Right renal pelvis (tissue), 4 donors: ENCODE measurements at places on chromosomes 4 and X. TPM values are rescaled to one million over a fixed set of nuclear protein-coding genes. Genes with fewer than 3 reads are reported as not detected.

Gene AADAT
- polyA plus RNA-seq = 29.0 TPM

Gene TRMT10A
- 12.9 TPM for polyA plus RNA-seq

Gene ATP8A1
- 30.6 TPM for polyA plus RNA-seq

Gene G3BP2
- 184 TPM for polyA plus RNA-seq

Gene TMSB15C
- polyA plus RNA-seq = 9.4 TPM

Gene ADH1A
- 0.92 TPM for polyA plus RNA-seq

Gene MRFAP1
- polyA plus RNA-seq = 455 TPM

Gene MAD2L1
- polyA plus RNA-seq = 52.5 TPM

Gene ANXA10
- 0.31 TPM for polyA plus RNA-seq

Gene MAGEA9B
- not detected for polyA plus RNA-seq

Gene AFM
- 11.3 TPM for polyA plus RNA-seq

Gene RBM46
- polyA plus RNA-seq = 0.04 TPM

DNA sequence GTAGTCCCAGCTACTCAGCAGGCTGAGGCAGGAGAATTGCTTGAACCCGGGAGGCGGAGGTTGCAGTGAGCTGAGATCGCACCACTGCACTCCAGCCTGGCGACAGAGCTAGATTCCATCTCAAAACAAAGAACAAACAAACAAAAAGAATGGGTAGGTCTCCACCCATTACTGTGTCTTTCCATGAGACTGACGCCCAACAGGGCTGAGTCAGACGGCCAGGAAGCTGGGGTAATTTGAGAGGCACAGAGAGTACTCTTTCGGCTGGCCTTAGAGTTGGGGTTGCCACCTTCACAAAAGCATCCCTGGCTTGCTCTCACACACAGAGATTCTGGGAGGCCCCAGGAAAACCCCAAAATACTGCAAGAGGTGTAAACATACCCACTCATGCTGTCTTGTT, 72.0 kb upstream of the DHRSX start:
- DNase-seq = no peak

DNA sequence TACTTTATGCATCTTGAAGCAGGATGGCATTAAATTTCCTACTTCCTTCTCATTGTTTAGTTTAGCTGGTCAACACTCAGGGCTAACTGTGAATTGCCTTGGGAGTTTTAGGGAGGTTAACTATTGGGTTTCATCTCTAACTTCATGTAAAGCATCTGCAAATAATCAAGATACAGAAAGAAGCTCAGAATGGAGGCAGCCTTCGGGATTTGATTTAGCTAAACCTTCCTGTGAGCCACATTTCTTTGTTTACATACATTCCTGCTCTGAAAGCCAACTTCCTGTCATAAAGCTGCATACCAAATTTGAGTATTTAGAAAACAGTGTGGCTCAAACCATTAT, 131.7 kb upstream of the PCDH18 start:
- peak; percentile 77 for DNase-seq

- DNase-seq = no peak
Observed at GRCh38 chr4:3862640-3863420, 96.6 kb downstream of the ADRA2C start.

DNA sequence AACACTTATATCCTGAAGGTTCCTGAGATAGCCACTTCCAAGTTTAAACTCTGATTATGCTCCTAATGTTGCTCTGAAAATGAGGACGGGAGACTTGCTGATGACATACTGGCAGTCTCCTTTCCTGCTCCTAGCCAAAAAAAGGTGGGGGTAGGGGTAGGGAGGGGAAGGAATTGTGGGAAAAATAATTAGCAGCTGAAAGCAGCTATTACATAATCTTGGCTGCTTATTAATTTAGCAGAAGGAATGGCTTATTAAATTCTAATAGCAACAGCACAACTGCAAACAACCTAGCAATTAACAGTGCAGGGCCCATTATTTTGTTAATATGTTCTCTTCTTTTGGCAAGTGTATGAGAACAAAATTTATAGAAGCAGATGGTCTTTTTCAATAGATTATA, 2.0 kb upstream of the AP1S2 start:
- DNase-seq = no peak

DNA sequence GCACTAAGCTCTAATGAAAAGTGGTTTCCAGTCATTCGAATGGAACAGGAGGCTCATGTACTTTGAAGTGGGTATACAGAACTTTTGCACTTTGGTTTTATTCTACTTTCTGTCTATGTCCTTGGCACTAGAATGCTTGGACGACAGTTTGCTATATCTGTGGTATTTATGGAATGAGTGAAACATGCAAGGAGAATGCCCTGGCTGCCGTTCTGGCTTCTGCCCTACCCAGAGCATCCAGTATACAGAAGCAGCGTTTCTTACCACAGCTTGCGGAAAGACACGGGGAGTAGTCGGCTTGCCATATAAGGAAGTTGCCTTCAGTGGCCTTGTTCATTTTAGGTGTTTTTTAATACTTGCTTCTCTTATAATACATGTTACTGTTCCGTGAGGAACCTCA, 98.0 kb downstream of the TBL1X start:
- DNase-seq = no peak

DNA sequence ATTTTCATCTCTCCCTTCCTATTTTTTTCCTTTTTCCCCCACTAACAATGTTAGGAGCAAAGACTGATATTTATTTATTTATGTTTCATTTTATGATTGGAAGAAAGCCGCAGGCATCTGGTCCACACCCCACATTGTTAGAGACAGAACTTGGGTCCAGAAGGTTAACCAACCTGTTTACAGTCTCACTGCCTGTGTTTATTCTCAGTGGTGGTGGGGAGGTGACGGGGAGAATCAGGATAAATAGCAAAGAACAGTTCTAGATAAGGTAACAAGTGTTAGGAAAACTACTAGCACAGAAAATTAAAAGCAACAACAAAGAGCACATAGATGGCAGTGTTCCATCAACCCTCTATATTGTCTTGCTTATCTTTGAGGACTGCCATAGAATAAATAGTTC, 301.7 kb upstream of the DIPK2B start:
- DNase-seq = no peak

DNA sequence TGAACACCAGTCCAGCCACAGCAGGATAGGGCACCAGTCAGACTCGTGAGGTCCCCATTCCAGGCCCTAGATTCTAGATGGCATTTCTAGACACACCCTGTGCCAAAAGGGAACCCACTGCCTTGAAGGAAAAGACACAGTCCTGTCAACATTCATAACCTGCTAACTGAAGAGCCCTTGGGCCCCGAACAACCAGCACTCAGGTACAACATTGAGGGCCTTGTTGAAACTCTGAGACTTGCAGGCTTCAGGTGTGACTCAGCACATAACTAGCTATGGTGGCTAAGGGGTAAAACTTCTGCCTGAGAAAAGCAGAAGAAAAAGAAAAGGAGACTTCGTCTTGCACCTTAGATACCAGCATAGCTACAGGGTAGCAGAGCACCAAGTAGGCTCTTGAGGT, 252.9 kb upstream of the GRID2 start:
- DNase-seq = no peak

GRCh38 chr4:1492651-1493539, 86.7 kb upstream of the NKX1-1 start:
- no peak for DNase-seq

DNA sequence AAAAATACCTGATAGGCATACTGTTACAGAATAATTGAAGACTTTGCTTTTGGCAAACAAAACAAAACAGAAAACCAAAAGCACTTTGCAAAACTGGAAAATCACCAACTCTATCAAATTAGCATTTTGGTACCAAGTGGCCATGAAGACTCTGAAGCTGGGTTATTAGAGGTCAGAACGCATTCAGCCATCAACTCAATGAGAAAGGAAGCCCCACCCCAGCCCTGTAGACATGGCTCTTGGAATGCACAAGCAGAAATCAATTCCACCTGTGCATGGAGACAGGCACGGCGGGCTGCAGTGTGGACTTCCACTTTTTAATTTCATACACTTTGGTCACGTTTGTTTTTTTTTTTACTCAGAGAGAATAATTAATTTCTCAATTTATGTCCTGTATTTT, 93.6 kb upstream of the DHX15 start:
- DNase-seq = no peak

DNA sequence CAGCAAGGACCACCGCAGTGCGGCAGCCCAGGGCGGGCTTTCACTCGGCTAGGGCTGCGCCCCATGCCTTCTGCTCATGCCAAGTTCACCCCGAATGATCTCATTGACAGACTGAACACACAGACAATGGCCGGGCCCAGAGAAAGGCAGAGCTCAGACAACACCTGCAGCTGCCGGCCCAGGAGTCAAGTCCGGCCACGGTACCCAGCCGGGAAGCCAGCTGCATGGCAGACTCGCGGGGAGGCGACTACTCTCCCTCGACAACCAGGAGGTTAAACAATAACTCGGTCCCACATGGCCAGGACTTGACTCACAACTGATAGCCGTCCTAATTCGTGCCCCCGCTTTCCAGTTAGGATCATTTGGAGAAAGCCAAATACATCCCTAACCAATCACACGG, 50.4 kb downstream of the ABLIM2 start:
- DNase-seq = no peak

GRCh38 chr4:40577588-40578253, 51.9 kb downstream of the RBM47 start:
- DNase-seq = no peak

- no peak for DNase-seq
Observed at GRCh38 chr4:147837435-147837834, 105.5 kb downstream of the ARHGAP10 start.

DNA sequence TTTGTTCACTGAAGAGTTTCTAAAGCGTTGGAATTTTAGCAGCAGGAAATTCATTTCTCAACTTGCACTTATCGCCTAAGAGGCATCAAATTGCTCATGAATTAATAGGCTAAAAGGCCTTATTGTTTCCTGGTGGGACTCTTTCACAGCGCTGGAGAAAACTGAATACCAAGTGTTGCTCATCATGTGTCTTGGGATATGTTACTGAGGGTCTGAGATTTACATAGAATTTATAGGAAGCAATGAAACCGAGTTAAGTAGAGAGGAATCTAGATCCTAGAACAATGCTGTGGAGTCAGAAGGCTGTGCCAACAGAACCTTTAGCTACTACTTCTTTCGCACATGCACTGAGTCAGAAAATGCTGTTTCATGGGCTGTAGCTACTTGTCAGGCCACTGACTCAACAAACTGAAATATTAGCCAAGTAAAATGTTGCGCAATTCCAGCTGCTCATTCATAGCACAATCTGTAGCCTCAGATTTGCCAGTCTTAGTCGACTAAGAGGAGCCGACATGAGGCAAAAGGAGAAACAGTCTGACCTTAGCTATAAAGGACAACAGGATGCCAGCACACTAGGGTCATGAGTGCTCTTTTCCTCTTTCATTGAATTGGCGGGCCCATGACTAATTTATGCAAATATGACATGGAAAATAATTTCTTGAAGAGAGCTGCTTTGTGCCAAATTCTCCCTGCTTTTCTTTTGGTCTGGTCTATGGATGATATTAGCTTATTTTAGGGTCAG, 35.9 kb upstream of the CXCL8 start:
- DNase-seq = no peak

DNA sequence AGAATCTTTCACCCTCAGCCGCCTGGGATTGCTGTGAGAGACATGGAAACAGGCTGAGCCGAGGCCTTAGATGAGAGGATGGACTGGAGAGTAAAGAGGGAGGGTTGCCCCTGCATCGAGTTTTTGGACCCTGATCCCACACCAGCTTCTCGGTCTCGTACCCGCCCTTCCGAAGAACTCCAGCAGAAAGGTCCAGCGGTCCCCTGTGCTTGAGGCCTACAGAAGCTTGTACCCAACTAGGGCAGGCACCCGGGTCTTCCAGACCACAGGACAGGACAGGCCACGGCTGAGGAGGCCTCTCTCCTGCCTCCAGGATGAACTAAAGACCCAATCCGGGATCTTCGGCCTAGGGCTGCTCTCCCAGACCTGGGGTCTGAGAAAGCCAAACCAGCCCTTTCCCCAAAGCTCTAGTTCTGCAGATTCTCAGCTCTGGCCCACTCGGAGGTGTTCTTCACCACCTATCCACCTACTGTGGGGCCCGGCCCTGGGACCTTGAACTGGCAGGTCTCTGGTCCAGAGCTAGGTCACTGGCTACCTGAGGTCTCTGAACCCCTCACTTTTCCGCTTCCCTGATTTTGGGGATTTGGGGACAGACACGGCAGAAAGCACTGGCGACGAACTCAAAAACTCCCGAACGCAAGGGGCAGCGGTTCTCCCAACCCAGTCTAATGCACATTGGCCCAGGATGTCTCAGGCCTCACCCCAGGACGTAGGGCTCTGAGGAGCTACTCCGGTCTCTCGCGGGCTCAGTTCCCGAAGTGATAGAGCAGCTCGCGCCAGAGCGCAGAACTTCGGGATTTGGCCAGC, 1.1 kb downstream of the NKX3-2 start:
- no peak for DNase-seq

- DNase-seq = no peak
Observed at GRCh38 chrX:64196606-64197005, 8.9 kb downstream of the AMER1 start.

GRCh38 chr4:99536271-99536670, 25.4 kb downstream of the C4orf17 start:
- no peak for DNase-seq

DNA sequence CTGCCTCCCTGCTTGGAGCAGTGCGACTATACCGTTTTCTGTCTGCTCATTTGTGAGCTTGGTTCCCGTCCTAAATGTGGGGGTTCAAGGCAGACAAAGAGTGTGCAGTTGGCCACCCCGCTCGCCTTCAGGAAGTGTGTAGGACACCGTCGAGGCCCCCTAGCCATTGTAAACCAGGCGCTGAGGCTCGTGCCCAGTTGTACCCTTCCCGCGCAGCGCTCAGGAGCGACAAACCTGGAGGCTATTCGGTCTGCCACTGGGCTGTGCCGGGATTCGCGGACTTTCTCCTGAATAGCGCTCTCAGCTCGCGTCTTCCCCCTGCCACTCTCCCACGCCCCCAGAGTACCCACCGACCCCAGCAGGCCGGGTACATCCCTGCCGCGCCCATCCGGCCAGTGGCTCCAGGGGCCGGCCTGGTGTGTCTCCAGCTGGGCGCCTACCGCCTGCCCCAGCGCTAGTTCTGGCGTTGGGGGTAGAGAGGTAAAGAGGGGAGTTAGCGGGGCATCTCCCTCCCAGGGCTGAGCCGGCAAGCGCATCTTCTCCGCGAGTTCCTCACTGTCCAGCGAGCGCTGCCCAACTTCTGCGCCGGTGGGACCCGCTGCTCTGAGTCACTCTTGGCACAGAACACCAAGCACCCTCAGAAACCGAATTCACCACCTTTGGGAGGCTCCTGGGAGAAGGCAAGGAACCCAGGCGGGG, 880 bp upstream of the LONRF3 start:
- DNase-seq = no peak

DNA sequence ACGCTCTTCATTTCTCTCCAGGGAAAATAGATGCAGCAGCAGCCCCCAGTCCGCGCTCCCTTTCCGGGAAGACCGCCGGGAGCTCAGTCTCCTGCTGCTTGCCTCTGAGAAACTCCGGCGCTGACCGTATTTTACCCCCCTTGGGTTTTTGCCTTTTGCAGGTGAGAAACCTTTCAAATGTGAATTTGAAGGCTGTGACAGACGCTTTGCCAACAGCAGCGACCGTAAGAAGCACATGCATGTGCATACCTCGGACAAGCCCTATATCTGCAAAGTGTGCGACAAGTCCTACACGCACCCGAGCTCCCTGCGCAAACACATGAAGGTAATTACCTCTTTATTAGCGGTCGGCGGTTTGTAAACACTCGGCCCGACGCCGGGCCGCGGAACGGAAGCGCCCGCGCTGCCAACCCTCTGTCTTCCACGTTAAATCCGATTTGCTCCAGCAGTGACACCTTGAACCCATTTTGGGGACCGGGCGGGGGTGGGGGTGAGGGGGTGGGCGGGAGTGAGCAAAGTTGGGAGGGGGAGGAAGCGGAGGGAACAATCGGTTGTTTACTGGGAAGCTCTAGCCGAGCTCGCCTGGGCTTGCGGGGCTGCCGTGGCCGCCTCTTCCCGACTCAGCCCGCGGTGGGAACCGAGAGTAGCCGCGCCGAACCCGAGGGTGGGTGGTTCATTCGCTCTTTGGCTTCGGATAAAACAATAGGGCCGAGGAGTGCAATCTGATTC, 3.0 kb downstream of the ZIC3 start:
- no peak for DNase-seq
